Stimulated activated CD8-positive, alpha-beta memory T cell treated with anti-CD3 and anti-CD28 coated beads, Interleukin-4, amount 100 ng/mL, for 1 hour (primary cell): ENCODE measurements at places on chromosomes 12 and 14.

GRCh38 chr14:82720946-82721345 lies 1187.3 kb upstream of the SEL1L start:
- DNase-seq = no peak

DNA sequence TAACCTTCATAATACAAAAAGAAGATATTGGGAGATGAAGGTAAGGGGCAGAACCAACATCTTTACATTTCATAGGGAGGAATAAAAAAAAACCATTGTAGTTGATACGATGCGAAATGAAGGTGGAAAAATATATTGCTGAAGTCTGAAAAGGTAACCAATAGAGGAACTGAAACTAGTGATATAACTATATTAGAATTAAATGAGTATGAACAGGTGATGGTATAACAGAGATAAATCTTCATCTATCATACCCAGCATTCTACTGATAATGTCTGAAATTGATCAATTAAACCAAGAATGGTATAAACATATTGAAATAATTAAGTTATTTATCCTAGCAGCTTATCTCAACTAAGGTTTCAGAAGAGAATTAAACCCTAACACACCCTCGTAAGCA lies 332.1 kb downstream of the NELL2 start:
- no peak for DNase-seq

DNA sequence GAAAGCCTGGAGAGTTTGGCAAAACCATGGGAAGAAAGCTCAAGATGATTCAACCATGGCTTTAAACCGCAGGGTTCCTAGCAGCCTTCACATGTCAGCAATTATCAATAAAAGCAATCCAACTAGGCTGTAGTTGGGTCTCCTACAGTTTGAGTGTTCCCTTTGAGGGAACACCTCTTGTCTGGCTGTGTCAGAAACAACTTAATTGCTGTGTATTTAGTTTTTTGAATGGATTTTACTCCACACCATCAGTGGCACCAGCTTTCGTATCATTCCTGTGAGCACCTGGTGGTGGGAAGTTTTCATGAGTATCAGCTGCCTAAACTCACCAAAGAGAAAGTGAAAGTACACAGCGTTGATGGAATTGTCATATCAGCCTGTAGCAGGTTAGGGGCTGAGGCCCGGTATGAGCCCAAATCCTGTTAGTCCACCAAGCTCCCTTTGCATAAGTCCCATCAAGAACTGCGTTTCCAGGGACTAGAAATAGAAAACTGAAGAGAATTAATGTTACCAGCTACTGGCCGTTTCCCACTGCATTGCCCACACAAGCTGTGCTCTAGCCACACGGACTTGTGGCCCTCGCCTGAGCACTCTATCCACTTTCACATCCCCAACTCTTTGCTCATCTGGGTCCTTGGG lies 10.9 kb upstream of the IL26 start:
- DNase-seq = no peak

- DNase-seq = no peak
Measured at GRCh38 chr12:103707446-103707845, 120.4 kb downstream of the STAB2 start.

- no peak for DNase-seq
Measured at GRCh38 chr14:102805371-102805891, 28.2 kb downstream of the TRAF3 start.

- DNase-seq = no peak
Measured at GRCh38 chr14:81311778-81312177, 88.3 kb downstream of the STON2 start.

DNA sequence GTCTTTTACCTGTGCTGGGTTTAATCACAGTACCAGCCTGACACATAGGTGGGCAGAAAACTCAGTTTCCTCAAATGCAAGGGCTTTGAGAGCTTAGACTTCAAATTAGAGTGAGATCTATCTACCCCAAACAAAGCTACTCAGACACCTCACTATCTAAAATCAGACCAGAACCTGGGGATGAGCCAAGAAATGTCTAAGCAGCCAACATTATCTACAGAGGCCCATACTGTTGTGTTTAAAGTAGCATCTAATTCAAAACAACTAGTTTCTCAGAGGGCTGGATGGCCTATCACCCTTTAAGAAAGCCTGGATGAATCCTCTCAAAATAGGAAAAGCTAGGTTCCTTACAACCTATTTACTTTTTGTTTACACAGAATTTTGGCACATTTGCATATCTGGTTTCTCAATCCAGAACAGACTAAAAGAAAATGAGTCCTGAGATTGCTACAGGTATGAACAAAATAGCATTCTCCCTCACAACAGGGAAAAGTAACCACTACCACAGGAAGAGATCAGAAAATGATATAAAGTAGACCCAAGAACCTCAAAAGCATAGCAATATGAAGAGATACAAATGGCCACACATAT lies 142.4 kb downstream of the ZFP36L1 start:
- no peak for DNase-seq

- DNase-seq = peak; percentile 45
Measured at GRCh38 chr12:55996201-55996714, 818 bp upstream of the SUOX start.

DNA sequence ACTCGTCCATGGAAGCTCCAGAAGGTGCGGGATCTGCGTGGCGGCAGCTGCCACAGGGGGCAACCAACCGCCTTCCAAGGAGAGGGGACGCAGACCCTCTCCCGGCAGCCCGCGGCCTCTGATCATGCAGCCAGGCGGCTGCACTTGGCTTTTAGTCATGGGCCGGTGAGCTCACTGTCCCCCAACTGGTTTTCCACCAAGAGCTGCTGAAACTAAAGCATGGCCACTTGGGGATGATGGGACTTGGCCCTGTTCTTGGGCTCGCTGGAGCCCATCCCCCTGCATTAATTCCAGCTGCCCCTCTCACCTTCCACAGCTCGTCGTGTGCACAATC lies 39.1 kb downstream of the CCDC85C start:
- DNase-seq = no peak

DNA sequence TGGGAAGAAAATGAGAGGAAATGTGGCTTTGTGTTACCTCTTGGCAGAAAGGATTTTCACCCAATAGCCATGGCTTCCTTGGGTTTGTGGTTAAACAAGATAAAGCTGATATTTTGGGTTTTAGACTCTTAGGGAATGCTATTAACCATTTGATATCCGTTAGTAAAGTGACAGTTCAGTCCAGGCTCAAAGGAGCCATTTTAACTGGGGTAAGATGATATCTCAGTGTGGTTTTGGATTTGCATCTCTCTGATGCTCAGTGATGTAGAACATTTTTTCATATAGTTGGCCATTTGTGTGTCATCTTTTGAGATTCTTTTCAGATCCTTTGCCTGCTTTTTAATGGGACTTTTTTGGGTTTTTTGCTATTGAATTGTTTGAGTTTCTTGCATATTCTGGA lies 30.1 kb downstream of the IFT43 start:
- no peak for DNase-seq

DNA sequence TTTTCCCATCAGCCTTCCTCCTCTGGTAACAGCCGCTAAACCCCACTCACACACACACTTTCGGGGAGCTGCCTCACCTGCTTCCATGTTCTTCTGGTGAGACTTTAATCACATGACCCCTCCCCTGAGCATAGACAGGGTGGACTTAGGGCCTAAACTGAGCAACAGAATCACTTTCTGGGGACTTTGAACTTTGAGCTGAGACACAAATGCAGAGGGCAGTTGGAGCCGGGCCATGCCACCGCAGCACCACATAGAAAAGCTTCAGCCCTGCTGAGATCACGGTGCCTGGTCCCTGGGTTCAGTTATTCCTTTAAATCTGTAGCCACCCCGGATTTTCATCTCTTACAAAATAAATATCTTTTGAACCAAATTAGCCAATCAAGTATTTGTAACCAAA lies 18.4 kb upstream of the MAP3K9 start:
- no peak for DNase-seq
